HCT116 (cell line): ENCODE measurements at places on chromosomes 7 and 10. TPM values are rescaled to one million over a fixed set of nuclear protein-coding genes. Genes with fewer than 3 reads are reported as not detected.

- no peak for DNase-seq
Observed at GRCh38 chr10:47013507-47014154, 102.4 kb downstream of the PTPN20 start.

DNA sequence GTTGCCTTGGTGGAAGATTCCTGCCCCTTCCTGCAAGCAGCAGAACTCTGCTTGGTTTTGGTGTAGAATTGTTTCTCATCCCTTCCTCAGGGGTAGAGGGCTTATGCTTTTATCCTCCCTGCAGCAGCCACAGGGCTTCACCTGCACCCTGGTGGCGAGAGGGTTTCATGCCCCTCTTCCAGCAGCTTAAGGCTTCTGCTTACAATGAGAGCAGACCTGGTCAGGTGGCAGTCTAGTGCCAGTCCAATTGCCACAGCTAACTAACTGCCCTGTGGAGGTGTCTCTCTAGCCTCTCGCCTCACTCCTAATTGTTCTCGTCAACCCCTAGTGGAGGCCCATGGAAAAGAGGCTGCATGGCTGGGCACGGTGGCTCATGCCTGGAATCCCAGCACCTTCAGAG is 19.3 kb downstream of the ACBD7 start:
- no peak for DNase-seq

DNA sequence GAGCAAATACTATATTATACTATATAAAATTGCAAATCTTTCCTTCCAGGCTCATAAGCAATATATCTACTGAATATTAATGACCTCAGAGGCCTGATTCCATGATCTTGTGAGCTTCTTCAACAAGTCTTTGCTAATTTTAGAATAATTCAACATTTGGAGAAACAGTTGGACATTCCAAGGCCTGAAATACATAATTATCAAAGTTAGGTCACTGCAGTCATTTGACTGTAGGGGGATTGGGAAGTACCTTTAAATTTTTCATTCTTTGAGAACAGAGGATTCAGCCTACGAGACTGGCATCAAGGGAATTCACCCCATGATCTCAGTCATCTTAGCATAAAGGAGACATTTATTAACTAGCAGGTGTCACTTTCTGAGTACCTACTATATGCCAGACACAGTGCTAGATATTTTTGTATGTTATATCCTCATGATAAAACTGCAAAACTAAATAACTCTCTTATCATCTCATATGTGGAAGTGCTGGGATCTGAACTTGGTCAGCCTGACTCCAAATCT is 85.4 kb downstream of the DOCK4 start:
- no peak for DNase-seq

Gene CD36
- total RNA-seq: 0.32 TPM

- DNase-seq: no peak
Observed at GRCh38 chr7:57641521-57642067, 191.6 kb downstream of the ZNF716 start.

Gene PITX3
- 1.9 TPM for total RNA-seq

GRCh38 chr7:47818796-47819606 is 129.3 kb downstream of the PKD1L1 start:
- DNase-seq: peak; percentile 34

GRCh38 chr10:78756604-78757343 is 312.0 kb upstream of the ZMIZ1 start:
- DNase-seq: peak; percentile 64

GRCh38 chr10:375815-376505 is 240.7 kb downstream of the ZMYND11 start:
- no peak for DNase-seq

- peak; percentile 31 for DNase-seq
Observed at GRCh38 chr10:102230861-102231356, 4.8 kb downstream of the ELOVL3 start.

Gene ZNF3
- total RNA-seq: 28.2 TPM

DNA sequence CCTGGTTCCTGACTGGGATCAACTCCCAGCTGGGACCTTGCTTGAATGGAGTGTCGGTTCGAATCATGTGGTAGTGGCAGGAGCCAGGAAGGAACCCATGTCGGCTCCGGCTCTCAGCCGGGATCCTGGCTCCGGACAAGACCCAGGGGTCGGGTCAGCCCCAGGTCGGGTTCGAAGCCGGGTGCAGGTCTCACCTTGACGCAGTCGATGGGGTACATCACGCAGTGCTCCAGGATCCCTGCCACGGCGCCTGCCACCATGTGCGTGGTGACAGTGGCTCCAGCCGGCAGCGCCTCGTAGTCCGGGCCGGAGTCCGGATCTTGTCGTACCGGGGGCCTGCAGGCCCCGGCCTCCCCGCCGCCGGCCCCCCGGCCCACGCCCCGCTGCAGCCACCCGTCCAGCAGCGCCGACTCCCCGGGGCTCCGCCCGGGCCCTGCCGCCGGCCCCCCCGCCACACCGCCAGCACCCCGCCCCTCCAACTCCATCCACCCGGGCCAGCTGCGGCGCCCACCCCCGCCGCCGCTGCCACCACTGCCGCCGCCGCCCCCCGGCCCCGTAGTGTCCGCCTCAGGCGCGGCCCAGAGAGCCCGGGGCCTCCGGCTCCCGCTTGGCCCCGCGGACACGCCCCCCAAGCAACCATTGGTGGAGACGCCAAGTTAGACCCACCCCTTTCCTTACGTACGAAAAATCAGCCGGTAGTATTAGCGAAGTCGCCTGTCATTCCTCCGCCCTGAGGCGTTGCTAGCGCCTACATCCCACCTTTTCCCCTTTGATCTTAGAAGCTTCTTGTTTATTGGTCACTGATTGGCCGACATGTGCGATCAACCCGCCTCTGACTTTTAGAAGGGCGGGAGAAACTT is at the start of gene SLC25A28:
TSS of gene SLC25A28 (minus strand) at position 589 of the 860 bp plus-strand sequence. CDS start at position 485, 104 bp downstream.
- peak; percentile 100 for DNase-seq

GRCh38 chr10:130339091-130339490 is 202.9 kb downstream of the GLRX3 start:
- no peak for DNase-seq

DNA sequence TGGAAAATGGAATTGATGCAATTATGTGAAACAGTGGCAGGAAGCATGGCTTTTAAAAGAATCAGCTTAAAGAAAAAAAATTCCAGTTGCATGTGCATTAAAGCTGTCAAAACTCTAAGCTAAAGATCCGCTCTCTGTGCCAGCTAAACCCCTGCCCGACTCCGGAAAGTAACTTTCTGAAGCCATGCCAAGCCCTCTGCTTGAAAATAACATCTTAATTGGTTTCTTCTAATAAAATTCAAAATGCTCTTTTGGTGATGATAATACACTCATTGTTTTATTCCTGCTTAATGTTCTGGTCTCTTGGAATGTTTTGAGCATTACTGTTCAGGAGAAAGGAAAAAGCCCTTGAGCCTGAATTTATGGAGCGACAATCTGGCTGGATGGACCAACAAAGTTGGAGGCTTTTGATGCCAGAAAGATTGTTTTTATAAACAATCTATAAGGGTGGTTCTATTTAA is 11.7 kb downstream of the SEMA3C start:
- DNase-seq: no peak

Gene TEX36
- total RNA-seq: 0.25 TPM

GRCh38 chr7:34333925-34334324 is 324.1 kb upstream of the NPSR1 start:
- no peak for DNase-seq

DNA sequence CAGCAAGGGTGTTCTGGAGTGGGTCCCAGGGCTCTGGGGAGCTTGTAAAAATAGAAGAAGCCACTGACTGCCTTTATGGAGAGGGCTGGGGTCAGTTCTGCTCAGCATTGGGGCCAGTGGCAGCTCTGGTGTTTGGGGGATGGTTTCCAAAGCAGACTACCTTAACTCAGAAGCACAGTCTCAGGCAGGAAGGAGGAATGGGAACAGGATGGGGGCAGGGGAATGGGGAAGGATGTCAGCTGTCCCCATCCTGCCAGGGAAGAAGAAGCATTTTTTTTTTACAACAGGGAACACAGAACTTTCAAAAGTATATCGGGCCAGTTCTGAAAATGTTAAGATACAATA is 28.8 kb downstream of the TSPAN15 start:
- no peak for DNase-seq

Gene C10orf105
- not detected for total RNA-seq

Gene OSBPL3
- 36.8 TPM for total RNA-seq

GRCh38 chr7:91659096-91659495 is 221.4 kb downstream of the MTERF1 start:
- no peak for DNase-seq

GRCh38 chr7:69757981-69758430 is 159.7 kb downstream of the AUTS2 start:
- DNase-seq: no peak

DNA sequence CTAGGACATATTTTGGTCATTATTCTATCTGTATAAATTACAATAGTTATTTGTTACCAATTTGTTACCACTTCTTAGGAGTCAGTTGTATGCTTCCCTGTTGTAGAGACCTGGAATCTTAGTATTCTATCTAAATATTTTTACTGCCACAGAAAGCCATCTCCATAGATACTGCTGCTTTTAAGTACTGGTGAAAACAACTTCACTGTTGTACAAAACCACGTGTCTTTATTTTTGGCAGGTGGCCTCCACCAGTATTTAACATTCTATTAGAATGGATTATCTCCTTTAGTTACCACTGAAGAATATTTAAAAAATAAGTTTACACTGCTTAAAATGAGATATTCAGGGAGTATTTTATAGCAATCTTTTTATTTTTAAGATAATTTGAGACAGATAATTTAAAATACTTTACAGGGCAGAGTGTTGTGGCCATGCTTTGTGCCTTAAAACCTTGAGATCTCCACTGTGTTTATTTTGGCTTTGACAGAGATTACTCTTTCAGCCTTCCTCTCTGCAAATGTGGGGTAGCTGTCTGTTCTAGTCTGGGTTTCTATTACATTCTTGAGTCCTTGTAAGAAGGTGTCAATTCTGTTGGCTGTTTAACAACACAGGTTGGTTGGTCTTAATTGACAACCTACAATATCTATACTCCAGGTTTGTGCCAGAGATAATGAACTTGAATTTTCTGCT is 185.6 kb downstream of the LRRC4 start:
- DNase-seq: no peak

DNA sequence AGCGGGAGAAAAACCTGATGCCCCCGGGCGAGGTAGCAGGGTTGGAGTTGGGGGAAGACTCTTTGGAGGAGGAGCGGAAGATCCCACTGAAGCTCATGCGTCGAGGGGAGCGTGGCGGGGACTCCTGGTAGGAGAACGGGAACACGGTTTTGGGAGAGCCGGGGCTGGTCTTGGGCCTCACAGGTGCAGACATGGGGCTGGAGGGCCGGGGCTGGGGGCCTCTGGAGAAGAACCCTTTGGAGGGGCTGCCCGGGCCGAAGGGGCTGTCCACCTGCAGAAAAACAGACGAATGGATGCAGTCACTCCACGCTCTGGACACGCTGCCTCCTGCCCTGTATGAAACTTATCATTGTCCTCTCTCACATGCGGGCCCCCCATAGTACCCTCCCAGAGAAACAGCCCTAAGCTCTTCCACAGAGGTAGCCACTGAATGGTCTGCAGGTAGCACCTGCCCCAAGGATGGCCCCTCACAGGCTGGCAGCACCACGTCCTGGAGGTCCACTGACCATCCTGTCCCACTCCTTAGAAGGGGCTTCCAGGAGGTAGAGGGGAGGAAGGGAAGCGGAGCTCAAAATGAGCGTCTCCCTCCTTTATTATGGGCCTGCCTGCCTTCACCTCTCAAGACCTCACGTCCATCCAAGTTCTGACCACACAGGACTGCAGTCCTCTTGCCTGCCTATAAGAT is 95.6 kb downstream of the PRKAG2 start:
- DNase-seq: no peak

- no peak for DNase-seq
Observed at GRCh38 chr7:50674896-50675835, 107.5 kb downstream of the GRB10 start.

DNA sequence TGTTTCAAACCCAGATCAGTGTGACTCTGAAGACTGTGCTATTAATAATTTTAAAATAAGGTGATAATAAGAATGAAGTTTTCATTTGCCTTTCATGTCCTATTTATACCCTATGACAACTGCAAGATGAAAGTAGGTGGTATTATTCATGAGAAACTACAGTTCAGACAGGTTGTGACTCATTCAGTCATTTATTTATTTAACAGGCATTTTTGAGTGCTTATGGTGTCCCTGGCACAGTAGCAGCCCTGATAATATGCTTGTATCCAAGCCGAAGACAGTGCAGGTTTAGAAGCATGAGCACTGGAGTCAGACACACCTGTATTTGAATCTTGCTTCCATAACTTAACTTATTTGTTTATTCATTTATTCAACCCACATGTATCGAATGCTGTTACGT is 87.1 kb downstream of the FZD1 start:
- DNase-seq: no peak

- no peak for DNase-seq
Observed at GRCh38 chr7:28182071-28182471, 1.5 kb upstream of the JAZF1 start.
